ENCODE measurements at places on chromosomes 7 and 10.

- no peak for DNase-seq
These were observed 462.9 kb downstream of the PTPRN2 start for GRCh38 chr7:158124671-158125079.

DNA sequence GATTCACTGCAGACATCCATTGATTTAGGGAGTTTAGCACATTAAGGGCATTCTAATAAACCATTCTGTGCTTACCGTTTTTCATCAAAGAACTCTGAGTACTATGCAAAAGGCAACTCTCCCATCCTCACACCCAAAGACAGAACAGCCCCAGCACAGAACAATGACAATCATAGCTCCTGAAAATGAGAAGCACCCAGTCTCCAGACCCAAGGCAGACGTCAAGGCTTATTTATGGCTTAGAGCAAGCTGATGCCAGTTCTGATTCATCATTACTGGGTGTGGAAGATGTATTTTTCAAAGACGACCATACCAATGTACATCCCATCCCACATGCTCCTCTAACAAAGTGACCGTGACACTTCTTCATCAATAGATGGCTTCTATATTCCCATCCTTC is 67.6 kb downstream of the OSBPL3 start:
- DNase-seq: no peak

DNA sequence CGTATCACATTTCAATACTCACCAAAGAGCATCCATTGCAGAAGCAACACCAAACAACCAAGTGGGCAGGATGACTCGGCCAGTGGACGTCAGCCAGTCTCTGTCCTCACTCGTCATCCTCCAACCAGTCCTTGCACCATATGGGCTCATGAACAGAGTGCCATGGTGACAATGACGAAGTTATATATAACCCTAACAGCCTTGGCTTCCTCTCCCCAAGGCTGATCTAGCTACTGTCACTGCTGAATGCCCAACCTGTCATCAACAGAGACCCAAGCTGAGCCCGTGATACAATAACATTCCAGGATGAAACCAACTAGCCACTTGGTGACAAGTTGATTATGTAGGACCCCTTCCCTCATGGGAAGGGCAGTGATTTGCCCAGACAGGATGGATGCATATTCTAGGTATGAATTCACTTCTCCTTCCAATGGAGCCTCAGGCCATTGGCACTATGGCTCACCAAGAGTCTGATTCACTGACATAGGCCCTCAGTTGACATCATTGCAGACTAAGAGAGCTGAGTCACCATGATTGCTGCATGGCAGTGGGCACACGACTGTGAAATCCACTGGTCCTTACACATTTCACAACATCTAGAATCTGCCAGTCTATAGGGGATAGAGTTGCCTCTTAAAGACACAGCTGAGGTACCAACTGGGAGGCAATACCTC is 26.3 kb upstream of the PPIF start:
- no peak for DNase-seq

GRCh38 chr7:138349841-138350700 is 110.0 kb upstream of the TRIM24 start:
- DNase-seq: no peak

DNA sequence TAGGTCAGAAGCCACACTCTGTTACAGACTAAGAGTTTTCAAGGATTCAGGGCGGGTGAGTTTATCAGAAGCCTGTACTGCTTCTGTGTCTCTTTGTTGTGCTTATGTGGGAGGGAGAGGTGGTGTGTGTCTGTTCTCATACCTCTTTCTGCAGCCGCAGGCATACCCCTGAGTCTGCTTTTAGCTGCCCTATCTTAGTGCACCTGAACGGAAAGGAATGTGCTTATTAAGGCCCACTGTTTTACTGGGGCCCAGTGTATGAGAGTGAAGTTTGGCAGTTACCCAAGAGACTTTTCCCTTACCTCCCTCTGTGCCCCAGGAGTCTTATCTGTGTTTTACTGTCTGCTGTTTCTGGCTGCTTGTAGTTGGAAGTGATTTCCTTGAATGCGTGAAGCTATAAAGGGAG is 104.3 kb downstream of the TYW1 start:
- DNase-seq: no peak

DNA sequence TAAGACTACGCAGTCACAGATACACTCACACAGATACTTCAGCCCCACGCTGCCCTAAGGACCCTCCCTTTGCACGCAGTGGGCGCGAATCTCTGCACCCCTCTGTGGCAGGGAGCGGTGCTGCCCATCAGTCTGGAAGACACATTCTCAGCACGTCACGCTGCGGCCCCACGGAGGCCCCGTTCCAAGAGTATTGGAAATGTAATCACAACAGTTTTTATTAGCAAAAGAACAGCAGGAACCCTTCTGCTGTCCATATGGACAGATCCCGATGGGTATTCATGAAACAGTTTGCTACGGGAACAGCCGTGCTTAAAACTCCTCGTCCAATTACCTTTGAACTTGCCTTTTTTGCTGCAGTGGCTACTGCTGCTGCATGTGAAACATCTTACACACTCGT is 131.0 kb downstream of the RPS24 start:
- no peak for DNase-seq

DNA sequence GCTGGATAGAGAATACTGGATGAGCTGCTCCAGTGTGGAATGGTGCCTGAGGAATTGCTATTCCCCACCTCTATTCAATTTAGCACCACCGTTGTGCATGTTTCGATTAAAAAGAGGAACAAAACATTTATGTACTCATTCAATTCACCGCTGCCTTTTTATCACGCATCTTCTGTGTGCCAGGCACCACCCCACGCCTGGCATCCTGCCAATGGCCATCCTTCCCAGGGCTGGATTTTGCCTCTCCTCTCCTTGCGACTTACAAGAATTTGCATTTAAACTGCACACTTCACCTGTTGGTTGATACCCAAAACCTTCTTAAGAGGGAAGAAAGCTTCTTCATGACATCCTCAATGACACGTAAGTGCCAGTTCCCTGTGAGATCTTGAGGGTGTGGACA is 110.2 kb upstream of the DPP6 start:
- no peak for DNase-seq

Measured in NCI-H2029 treated with DMSO at 0.1 percent for 48 hours (cell line).